A673 (cell line): ENCODE measurements at places on chromosomes 11 and 22.

DNA sequence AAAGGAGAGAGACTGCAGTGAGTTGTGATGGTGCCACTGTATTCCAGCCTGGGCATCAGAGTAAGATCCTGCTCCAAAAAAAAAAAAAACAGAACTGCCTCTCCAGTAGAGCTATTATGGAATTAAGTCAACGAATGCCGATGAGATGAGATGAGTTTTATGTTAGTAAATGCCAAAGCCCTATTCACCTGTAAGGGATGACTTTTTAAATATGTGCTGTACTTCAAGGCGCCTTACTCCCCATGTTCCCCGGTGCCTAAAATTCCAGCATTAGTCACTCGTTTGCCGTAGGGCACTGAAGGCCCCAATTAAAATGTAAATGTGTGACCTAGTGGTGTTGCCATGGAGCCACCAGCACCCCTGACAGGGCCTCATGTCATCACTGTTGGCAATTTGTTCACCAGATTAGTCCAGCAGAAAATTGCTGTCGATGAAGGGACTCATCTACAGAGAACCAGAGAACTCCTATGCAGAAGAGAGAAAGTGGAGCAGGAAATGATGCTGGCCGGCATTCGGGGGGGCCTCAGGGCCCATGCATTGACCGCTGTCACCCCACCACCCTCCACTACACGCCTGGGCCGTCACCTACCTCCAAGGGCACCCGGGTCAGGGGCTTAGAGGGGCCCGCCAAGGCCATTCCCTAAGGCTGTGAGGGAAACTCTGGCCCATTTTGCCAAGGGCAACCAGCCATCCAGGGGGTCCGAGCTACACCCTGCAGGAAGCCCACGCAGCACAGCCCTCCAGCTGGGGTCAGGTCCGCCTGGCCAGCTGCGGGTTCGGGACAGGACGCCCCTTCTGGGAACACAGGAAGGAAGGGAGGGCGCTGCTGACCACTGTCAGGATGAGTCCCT lies 17.8 kb downstream of the LIF start:
- DNase-seq, result peak; percentile 30

GRCh38 chr22:21000987-21001600 lies 824 bp downstream of the THAP7 start:
- DNase-seq, result no peak

GRCh38 chr22:44424867-44425693 lies 73.0 kb downstream of the RTL6 start:
- DNase-seq, result no peak

- no peak for DNase-seq
Measured at GRCh38 chr11:28038775-28039174, 69.2 kb downstream of the KIF18A start.

DNA sequence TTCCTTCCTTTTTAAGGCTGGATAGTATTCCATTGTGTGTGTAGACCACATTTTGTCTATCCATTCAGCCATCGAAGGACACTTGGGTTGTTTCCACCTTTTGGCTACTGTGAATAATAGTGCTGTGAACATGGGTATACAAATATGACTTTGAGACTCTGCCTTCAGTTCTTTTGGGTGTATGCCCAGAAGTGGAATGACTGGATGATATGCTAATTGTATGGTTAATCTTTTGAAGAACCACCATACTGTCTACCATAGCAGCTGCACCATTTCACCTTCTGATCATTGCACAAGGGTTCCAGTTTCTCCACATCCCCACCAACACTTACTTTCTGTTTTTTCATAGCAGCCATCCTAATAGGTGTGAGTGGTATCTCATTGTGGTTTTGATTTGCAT lies 30.3 kb downstream of the SGSM1 start:
- no peak for DNase-seq

- no peak for DNase-seq
Measured at GRCh38 chr11:72759468-72759985, 7.3 kb upstream of the ARAP1 start.

DNA sequence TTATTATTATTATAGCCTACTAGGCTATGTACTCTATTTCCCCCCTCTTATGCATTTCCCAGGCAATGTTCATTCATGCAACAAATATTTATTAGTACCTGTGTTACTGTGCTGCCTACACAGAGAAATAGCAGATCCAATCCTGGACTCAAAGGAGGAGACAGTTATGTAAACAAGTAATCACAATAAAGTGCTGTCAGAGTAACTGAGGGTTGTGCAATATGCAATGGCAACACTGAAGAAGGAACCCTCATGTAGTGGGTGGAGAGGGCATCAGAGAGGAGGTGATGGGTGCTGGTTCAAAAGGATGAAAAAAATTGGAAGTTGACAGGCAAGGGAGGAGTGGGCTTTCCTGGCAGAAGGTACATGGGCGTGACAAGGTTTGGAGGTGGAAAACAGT lies 886 bp upstream of the P4HA3 start:
- DNase-seq, result no peak

DNA sequence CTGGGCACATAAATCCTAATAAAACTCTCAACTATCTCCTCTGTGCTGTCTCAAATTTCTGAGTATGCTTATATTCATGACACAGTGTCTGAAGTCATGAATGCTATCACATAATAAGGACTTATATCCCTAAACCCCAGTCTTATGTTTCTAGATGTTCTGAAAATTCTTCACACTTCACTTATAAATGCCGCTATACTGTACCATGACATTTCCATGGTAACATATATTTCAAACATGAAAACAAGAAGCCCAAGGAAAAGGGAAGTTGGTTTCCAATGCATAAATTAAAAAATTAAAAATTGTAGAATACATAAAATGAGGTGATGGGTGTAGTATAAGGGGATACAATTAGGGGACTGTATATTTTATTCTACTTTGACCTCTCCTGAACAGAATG lies 11.7 kb downstream of the GVQW3 start:
- DNase-seq, result no peak

GRCh38 chr11:29484548-29484947 lies 532.3 kb downstream of the KCNA4 start:
- DNase-seq, result no peak

DNA sequence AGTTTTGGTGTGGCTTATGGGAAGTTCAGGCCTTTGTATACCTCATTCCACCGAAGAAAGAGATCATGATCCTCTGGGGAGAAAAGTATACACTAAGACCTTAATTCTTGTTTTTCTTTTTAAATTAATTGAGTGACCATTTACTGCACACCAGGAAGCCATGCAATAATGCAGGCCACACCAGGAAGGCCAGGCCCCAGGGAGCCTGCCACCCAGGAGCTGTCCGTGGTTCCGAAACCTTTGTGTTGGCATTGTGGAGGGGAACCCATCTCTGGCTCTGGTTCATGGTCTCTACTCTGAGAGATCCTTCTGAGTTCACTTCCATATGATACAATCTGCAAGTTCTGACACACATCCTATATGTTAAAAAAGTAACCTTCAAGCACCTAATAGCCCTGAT lies 291.8 kb downstream of the MIAT start:
- peak; percentile 51 for DNase-seq

- no peak for DNase-seq
Measured at GRCh38 chr22:20423008-20423905, 14.4 kb downstream of the SCARF2 start.

- no peak for DNase-seq
Measured at GRCh38 chr22:44701187-44701790, 715 bp upstream of the PRR5 start.

DNA sequence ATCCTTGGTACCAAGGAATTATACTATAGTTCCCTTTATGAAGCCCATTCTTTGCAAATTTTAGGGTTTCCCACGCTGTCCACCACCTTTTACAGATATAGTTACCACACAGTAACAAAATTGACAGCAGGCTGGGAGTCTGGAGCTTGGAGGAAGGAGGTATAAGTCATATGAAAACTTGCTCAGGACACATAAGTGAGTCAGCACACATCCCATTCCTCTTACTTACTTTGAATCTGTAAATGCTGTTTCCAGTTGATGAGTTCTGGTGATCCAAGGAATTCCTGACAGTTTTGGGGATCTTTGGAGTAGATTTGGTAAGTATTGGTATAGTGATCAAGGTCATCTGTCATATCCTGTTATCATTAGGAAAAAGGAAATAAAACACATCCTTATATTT lies 19.2 kb downstream of the GLYAT start:
- DNase-seq, result no peak

- no peak for DNase-seq
Measured at GRCh38 chr11:112564228-112564955, 303.7 kb upstream of the PLET1 start.

DNA sequence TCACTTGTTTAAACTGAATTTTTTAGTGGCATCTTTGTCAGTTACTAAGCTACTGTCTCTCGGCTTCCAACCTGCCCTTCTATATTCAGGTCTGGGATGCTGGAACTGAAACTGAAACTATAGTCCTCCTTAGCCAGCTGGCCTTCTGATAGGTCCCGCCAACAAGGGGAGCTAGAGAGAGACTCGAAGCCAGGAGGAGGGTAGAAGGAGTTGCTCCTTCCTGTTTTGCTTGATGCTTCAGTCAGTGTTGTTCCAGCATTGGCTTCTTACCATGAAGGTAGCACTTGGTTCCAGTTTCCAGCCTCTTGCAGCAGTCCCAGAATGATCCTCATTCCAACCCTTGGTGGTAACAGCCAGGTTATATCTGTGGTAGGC lies 32.9 kb upstream of the HORMAD2 start:
- peak; percentile 18 for DNase-seq

- DNase-seq, result no peak
Measured at GRCh38 chr22:33188326-33188725, 130.1 kb upstream of the SYN3 start.

- no peak for DNase-seq
Measured at GRCh38 chr11:13065200-13065787, 56.2 kb downstream of the RASSF10 start.

DNA sequence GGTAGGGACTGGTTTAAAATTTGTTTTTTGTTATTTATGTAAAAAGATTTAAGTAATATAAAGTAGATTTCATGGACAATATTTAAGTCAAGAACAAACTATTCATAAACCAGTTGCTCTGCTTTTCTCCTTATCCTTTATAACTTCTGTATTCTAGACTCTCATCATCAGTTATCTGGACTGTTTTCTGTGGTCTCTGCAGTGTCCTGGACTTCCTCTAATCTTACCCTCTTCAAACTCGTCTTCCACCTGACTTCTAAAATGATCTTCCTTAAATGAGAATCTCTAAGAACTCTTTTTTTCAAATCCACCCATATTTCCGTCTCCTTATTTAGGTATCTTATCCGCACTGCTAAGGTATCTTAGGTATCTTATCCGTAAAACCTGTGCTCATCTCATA lies 8.1 kb downstream of the RRM1 start:
- DNase-seq, result no peak

DNA sequence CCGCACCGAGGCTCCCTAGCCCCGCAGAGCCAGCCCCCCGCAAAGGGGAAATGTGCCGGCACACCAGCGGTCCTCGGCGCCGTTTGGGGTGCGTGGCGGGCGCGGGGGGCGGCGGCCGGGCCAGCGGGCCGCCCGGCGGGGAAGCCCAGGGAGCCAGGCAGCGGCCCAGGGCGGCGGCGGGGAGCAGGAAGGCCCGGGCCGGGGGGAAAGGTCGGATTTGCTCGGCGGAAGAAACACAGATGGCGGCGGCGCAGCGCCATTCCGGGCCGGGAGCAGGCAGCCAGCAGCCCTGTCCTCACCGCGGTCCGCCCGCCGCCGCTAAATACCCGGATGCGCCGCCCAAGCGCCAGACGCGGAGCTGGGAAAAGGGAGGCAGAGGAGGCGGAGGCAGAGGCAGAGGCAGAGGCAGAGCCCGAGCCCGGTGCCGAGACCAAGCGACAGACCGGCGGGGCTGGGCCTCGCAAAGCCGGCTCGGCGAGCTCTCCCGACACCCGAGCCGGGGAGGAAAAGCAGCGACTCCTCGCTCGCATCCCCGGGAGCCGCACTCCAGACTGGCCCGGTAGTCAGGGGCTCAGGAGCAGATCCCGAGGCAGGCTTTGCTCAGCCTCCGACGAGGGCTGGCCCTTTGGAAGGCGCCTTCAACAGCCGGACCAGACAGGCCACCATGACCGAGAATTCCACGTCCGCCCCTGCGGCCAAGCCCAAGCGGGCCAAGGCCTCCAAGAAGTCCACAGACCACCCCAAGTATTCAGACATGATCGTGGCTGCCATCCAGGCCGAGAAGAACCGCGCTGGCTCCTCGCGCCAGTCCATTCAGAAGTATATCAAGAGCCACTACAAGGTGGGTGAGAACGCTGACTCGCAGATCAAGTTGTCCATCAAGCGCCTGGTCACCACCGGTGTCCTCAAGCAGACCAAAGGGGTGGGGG lies 2.6 kb upstream of the GCAT start:
- peak; percentile 88 for DNase-seq

DNA sequence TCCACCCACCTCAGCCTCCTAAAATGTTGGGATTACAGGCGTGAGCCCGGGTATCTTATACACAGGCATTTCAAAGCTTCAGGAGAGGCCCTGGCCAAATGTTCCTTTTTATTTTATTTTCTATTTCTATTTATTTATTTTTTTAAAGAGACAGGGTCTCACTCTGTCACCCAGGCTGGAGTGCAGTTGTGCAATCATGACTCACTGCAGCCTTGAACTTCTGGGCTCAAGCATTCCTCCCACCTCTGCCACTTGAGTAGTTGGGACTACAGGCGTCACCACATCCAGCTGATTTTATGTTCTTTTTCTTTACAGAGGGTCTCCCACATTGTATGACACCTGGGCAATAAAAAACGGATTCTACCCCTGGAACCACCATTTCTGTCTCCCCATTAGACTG lies 71.2 kb downstream of the FBXO7 start:
- DNase-seq, result no peak

DNA sequence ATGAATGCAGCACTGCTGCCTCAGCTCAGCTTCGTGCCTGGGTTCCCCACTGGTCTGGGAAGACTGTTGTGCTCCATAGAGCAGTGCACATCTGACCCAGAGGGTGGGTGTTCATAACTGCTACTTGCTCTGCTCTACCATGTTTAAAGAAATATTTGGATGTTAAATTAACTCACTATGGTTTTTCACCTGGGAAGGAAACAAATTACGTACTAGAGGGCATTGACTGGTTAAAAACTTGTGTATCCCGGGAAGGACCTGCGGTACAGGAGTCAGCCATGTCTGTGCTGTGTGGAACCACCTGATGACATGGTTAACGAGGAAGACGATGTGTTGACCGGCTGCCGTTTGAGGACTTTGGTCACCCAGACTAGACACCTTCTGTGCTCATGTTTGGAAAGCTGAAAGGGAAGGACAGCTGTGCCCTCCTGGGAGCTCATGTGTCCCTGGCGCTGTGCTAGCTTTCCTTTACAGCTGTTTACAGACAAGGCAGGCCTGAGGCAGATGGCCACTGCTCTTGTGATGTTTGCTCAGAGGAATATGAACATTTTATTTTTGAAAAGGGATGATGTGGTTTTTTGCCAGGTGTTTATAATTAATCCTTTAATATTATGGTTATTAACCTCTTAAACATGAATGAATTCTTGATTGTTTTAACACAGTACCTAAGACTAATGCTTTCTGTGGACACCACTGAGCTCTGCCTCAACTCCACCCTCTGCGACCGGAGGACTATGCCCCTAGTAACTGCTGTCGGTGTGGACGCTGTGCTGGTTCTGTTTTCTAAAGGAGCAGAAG lies 14.3 kb upstream of the AIFM3 start:
- no peak for DNase-seq

- no peak for DNase-seq
Measured at GRCh38 chr22:17228725-17229126, 9.5 kb upstream of the ADA2 start.
